Activated CD4-positive, alpha-beta T cell treated with anti-CD3 and anti-CD28 coated beads for 24 hours (primary cell): ENCODE measurements at places on chromosomes 7 and 10.

DNA sequence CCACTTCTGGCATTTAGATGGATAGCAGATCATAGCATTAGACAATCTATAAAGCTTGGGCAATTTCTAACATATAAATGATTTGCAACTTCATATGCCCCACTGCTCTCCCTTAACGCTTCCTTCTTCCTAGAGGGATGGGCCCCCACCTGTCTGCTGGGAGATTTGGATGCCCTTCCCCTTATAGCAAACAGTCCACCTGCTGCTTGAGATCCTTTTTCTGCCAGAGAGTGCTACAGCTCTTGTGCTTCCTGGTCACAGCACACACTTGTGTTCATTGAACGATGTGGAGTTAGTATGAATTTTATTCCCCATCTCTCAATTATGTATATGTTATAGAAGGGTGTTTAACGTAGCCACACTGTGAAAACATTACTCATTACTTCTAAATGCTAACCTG lies 10.4 kb upstream of the PCGF5 start:
- DNase-seq: no peak

DNA sequence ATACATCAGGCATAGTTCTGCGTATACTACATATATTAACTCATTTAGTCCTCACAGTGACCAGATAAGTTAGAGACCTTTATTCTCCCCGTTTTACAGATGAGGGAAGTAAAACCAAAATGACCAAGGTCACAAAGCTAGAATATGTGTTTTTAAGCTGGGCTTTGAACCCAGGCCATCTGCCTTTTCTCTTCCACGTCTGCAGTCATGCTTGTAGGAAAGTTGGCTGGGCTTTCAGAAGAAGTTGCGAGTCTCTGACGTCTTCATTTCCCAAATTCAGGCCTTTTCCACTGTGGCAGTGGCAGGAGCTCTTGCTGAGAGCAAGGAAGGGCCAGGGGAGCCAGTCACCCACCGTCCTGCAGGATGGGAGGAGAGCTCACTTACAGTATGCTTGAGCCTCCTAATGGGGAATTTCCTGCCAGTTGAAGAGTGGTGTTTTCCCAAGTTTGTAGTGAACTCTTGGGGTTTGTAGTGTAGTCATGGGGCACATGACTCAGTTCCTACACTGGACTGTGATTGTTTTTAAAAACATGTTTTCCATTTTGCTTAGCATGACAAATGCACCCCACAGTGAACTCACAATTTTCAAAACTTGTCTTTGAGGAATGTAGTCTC lies 34.2 kb downstream of the CYP17A1 start:
- DNase-seq: no peak

- no peak for DNase-seq
Observed at GRCh38 chr10:122075171-122075570, 86.2 kb downstream of the TACC2 start.

- no peak for DNase-seq
Observed at GRCh38 chr10:113176652-113177155, 226.7 kb downstream of the TCF7L2 start.

- no peak for DNase-seq
Observed at GRCh38 chr10:54940418-54940817, 139.4 kb upstream of the PCDH15 start.

- no peak for DNase-seq
Observed at GRCh38 chr7:77335581-77335980, 80.6 kb downstream of the GSAP start.

DNA sequence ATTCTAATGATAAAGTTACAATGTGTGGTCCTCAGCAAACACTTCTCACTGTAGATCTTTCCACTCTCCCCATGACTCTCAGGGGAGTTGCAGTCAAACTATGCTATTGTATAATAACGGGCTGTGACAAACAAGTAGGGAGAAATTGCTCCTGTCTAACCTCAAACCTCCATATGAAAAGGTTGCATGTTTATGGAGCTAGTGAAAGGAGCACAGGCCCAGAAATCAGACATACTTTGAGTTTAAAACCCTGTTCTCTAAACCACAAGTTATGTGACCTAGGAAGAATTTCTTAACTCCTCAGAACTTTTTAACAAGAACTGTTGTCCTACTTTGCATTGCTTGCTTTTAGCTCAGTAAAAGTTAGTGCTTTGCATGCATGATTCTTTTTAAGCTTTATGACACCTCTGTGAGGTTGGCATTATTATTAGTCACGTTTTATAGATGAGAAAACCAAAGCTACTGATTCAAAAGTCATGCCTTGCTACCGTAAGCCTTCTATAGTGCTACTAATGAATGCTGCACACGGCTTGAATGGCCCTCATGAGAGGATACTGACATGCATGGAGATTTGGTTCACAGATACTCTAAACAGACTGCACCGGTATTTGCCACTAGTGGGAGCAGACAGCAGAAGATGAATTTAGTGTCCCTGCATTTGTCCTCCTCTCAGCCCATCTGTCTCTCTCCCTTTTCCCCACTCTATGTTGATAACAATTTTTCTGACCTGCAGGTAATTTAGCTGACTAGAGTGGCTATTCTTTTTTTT lies 129.5 kb upstream of the PCGF5 start:
- DNase-seq: no peak

DNA sequence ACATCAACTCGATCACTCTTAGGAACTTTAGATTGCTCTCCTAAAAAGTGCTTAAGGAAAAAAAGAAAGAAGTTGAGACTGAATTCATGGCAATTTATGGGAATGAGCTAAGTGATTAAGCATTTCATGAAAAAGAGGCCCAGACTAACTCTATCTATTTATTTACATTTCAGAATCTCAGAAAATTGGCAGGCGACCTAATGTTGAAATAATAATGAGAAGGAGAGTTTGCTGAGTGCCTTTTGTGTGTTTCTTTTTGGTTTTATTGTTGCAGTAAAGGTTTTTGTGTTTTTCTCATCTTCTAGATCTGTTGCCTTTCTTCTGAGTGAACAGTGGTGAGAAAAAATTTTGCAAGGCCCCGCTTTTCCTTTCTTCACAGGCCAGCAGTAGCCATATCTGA lies 3.8 kb downstream of the GRK5 start:
- no peak for DNase-seq

DNA sequence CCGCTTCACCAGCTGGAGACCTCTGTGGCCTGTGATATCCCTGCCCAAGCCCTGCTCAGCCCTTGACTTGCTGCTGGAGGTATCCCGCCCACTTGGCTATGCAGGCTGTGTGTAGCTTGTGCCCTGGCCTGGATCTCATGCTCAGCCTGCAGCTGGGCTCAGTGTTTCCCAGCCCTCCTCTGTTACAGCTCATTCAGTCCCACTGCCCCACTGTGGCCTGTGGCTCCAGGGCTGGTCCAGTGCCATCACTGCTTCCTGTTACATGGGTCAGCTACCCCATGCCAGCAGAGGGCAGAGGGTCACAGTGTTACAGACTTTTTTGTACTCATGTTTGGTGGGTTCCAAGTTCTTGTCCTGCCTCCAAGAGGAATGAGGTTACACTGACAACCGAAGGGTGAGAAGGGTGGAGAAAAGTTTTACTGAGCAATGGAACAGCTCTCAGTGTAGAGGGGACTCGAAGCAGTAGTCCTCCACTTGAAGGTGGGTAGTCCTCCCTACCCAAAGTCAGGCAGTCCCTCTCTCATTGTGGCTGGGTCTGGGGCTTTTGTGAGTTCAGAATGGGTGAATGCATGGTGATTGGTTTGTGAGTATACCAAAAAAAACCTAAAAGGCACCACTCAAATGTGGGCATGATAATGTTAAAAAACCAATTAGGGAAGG lies 100.4 kb downstream of the ANKRD7 start:
- DNase-seq: no peak
